ENCODE measurements at places on chromosomes 2 and 18. TPM values are rescaled to one million over a fixed set of nuclear protein-coding genes. Genes with fewer than 3 reads are reported as not detected.

Gene DCAF17
- 8.0 TPM for total RNA-seq

Gene PLGLB1
- not detected for total RNA-seq

Gene LOXL3
- total RNA-seq, result 5.9 TPM

Gene ABCB11
- total RNA-seq, result not detected

Gene PCBP1
- total RNA-seq, result 100 TPM

Gene CDH19
- total RNA-seq, result not detected

Gene STEAP3
- total RNA-seq, result 27.8 TPM

Gene CABYR
- total RNA-seq, result 11.4 TPM

Gene NETO1
- total RNA-seq, result 11.6 TPM

Gene ABCG8
- not detected for total RNA-seq
